ENCODE measurements at places on chromosomes 16 and 17.

DNA sequence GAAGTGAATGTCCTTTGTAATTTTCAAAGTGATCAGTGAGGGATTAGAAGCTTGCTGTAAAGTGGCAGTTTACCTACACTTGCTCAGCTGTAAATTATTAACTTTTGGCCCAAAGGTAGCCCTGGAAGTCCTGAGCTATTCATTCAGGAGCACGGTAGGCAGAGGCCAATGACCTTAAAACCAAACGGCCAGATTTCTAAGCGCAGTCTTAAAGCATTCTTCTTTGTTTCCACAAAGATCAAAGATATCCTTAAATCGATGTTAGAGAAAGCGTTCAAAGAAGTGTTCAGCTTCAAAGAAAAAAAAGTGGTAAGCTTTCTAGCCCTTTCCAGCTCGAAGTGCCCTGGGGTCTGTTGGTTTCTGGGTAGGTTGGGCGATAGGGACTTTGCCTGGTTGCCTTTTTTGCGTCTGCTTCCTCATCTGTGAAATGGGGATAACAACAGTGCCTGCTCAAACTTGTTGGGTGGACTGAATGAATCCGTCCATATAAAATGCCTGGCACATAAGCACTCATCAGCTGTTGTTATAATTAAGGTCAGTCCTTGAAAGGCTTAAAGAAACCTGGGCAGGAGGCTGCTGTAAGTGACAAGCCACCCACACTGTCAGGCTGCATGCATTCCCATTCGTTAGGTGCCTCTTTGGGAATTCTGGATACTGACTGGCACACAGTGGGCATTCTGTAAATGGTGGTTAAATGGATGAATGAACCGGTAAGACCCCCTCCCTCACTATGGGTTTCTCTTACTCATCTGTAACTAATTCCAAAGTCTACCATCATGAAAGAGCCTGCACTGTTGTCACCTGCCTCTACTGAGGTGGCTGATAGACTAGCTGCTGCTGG lies 113.2 kb downstream of the PRKCA start:
- DNase-seq = no peak

GRCh38 chr16:58678269-58678668 lies 6.3 kb downstream of the SLC38A7 start:
- DNase-seq = no peak

GRCh38 chr17:57810721-57811637 lies 38.9 kb downstream of the MRPS23 start:
- DNase-seq = peak; percentile 23

DNA sequence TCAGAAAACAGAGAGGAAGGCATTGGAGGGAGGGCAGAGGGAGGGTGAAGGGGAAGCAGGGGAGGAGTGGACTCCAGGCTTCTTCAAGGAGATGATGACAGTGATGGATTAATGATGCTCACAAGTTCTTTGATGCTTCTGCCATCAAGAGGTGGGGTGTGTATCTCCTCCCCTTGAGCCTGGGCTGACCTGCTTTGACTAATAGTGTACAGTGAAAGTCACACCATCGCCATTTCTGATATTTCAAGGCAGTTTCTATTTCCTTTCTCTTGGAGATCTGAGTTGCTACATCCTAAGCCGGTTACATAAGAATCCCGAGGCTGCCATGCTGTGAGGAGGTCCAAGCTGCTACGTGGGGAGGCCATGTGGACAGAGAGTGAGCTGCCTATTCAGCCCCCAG lies 312.5 kb downstream of the MAF start:
- DNase-seq = no peak

GRCh38 chr17:68462381-68463210 lies 5.3 kb upstream of the WIPI1 start:
- peak; percentile 89 for DNase-seq

GRCh38 chr16:57950382-57950781 lies 20.5 kb downstream of the CNGB1 start:
- no peak for DNase-seq

DNA sequence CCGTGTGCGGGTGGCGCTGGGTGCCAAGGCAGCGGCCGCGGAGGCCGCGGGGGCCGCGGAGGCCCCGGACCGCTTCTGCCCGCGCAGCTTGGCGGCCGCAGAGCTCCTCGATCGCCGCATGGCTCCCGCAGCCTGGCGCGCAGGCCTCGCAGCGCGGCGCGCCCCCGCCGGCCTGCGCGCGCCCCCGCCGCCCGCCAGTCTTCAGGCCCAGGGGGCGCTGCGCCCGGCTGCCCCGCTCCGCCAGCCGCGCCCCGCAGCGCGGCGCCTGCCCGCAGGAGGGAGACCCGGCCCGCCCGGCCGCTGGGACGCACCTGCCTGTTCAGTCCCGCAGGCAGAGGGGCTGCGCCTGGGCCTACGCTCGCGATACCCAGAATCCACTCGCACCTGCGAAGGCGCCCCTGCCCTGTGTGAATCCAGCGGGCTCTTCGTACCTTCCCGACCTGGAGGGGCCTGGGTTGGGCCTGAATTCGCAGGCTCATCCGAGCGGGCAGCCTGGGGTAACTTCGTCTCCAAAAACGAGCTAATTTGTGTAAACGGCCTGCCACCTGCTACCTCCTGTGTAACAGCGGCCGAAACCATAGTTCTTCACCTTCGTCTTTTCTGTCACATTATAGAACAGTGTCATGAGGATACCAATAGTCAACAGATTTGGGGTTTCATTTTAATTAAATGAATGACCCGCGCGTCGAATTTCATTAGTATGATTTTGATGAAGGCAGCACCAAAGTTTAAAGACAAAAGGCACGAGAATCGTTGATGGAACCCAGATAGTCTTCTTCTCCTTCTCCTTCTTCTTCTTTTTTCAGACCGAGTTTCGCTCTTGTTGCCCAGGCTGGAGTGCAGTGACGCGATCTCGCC lies at the start of gene CENPV:
Gene CENPV (minus strand): TSS at position 153 of the 858 bp plus-strand sequence. CDS start 33 bp downstream, at position 120.
- DNase-seq = no peak

DNA sequence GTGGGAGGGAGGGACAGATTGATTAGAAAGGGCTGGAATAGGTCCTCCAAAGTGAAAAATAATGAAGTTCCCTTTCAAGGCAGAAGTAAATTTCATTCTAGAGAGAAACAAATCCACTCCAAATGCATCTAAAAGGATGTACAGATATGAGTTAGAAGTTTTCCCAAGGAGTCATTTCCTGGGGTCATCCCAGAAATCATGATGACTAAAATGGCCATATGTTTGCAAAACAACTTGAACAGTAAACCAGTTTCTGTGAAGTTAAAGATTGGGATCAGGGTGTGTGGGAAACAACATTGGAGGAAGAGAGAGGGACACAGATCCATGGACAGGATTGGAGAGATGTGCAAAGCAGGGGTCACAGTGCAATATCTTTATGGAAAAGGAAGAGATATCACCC lies 32.5 kb upstream of the ARHGAP44 start:
- DNase-seq = peak; percentile 67

DNA sequence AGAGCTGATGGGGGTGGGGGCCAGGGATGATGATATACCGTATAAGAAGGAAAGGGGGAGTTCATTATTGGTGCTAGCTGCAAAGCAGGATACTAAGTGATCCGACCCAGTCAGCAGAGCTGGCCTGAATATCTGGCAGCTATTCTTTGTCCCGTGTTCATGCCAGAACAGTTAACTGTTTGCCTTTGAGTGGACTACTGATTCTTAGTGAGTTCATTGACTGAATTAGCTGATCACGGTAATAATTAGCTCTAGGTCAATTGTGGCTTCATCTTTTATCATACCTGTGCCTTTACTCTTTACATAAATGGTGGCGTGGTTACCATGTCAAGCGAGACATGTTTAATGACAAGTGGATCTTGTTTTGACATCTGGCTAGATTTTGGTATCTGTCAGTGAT lies 5.3 kb downstream of the KPNB1 start:
- no peak for DNase-seq

DNA sequence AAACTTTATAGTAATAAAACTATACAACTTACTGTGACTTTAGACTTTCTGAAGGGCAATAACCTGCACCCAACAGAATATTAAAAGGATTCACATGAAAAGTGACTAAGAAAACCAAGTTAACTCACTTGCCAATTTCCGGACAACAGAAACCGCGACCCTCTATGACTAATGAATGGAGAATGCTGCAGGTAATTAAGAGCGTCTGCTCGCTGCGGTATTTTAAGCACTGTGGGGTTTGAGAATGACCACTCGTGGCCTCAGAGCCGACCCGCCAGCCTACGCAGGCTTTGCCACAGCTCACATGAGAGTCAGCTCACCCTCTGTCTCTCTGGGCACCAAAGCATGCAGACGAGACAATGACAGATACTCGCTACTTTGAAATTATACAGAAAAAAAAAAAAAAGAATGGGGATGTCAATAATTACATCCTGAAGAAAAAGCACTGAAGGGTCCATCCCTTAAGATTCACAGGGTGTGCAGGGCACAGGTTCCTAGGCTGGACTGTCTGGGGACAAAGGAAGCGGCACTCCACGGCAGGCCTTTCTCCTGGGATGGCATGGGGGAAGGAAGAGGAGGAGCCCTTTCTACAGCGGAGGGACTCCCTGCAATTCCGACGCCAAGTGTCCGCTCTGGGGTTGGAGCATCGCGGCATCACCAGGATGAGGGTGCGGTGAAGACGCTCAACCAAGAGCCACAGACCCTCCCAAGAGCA lies 35.0 kb downstream of the ZCCHC14 start:
- peak; percentile 89 for DNase-seq

DNA sequence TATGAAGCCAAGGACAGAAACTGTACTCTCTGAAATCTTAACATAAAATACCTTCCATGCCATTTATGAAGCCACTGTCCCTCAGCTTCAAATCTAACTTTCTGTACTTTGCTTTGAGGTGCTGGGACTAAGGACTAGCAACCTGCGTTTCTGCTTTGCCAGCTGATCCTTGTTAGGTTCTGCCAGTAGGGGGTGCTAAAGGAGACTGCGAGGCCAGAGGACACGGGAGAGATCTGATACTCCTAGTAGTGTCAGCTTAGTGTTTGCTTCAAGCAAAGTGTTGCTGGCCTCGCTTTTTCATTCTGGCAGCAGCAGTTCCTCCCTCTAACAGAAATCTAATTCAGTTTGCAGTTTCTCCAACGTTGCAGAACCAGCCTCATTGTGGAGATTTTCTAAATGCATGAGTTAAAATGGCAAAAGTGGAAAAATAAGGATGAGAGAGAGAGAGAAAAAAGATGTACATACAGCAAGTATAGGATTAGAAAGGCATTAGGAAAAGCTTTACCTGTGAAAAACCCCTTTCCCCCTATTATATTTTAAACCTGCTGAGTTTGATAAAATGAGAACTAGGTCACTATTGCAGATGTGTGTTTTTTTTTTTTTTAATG lies 297.5 kb downstream of the CA10 start:
- peak; percentile 44 for DNase-seq

- DNase-seq = no peak
These were observed 14.2 kb upstream of the SLC52A1 start for GRCh38 chr17:5049314-5049841.

GRCh38 chr16:60739737-60740683 lies 1296.2 kb downstream of the CDH8 start:
- DNase-seq = no peak

DNA sequence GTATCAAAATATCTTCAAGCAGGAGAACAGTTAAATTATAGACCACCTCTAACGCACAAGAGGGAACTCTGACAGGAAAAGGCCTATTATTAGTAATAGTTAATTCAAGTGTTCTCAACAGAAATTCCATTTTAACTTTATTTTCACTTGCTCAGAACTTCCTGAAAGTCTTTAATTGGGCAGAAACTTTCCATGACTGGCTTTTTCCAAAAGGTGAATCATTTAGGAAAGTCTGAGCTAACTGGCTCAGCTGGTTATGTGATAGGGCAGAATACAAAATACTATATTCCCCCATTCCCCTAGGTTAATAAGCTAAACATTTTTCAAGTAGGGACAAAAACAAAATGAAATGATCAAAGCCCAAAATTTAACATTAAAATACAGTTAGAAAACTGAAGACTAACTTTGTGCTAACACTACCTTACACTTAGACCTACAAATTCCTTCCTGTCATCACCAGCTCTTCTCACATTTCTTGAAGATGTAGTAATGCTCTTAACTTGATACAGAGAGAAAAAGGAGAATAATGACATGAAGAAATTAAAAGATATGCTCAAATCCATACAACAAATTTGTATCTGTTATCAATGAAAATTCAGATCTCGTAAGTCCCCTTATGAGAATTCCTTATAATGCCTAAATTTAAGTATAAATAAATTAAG lies 31.0 kb downstream of the CFDP1 start:
- DNase-seq = peak; percentile 82

DNA sequence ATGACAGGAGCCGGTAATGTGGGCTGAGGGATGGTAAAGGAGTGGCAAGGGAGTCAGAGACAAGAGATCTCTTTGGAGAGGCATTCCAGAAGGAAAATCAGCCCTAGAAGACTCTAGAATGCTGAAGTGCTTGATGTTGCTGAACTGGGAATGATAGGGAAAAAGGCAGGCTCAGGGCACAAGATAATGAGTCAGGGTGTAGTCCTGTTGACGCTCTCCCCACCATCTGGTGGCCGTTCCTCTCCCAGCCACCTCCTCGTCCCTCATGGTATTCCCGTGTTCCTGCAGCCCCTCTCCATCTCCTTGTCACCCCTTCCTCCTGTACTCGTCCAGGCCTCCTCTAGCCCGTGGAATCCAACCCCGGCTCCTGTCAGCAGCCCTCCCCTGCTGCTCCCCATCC lies 11.1 kb upstream of the ALDOA start:
- DNase-seq = no peak

- no peak for DNase-seq
These were observed 11.8 kb downstream of the RFFL start for GRCh38 chr17:35051579-35052240.

DNA sequence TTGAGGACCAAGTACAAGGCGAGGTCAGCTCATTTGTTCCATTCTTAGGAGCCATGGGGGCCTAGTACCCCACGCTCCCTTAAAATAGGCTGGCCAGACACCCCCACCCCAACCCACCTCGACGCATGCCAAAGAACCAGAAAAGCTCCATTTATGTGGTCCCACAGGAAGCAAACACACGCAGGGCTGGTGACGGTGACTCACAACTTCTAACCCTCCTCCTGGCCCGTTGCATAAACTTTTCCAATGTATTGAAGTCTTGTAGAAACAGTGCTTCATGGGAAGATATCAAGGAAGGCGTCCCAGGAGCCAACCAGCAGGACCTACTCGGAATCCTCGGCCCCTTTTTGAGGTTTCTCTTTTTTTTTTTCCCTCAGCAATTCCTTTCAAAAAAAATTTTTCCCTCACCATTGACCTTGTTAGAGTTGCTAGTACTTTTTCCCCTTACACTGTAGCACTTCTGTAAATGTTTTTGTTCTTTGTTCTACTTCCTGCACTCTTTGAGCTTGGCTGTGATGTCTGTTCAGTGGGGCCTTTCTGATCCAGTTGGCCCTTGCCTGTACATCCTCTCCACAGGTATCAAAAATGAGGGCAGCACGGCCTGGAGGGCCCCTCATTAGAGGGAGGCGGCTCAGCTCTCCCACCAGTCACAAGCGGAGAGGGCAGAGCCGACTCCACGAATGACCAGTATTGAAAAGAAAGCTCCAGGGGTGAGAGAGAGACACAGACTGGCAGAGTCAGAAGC lies 208.3 kb downstream of the RGS9 start:
- no peak for DNase-seq

DNA sequence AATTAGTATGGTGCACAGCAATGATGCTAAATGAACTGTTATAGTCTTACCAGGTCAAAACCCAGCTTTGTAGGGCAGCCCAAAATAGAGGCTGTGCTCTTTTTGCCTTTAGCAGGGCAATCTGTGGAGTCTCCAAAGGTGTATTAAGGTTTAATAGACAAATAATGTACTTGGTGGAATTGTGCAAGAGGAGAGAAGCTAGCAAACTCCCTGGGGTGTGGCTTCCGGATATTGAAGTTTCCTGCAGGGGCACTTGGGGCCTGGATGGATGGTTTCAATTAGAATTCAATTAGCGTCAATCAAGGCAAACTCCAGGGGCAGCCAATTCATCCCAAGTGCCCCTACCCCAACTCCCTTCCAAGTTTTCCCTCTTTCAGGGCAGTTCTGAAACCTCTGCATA lies 285.8 kb downstream of the UTP18 start:
- DNase-seq = no peak
